T-helper 22 cell (primary cell): ENCODE measurements at places on chromosomes 1 and 21.
A peak's percentile ranks its signal among the peaks of the same experiment; 100 is the strongest.

GRCh38 chr1:232643251-232643650 is 13.3 kb upstream of the SIPA1L2 start:
- DNase-seq: no peak

DNA sequence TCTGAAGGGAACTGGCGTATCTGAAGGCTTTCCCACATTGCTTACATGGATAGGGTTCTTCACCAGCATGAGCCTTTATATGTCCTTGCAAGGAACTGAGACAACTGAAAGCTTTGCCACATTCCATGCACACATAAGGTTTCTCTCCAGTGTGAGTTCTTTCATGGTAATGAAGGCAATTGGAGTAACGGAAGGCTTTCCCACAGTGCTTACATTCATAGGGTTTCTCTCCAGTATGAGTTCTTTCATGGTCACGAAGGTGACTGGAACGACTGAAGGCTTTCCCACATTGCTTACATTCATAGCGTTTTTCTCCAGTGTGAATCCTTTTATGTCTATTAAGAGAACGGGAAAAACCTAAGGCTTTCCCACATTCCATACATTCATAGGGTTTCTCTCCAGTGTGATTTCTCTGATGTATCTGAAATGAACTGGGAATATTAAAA is 15.0 kb downstream of the ZNF124 start:
- no peak for DNase-seq

GRCh38 chr1:228653748-228654147 is 81.5 kb upstream of the RHOU start:
- DNase-seq: no peak

GRCh38 chr1:27379564-27380122 is 3.5 kb downstream of the CD164L2 start:
- no peak for DNase-seq

- peak; percentile 22 for DNase-seq
Measured at GRCh38 chr1:153509729-153510354, 25.9 kb downstream of the S100A6 start.

DNA sequence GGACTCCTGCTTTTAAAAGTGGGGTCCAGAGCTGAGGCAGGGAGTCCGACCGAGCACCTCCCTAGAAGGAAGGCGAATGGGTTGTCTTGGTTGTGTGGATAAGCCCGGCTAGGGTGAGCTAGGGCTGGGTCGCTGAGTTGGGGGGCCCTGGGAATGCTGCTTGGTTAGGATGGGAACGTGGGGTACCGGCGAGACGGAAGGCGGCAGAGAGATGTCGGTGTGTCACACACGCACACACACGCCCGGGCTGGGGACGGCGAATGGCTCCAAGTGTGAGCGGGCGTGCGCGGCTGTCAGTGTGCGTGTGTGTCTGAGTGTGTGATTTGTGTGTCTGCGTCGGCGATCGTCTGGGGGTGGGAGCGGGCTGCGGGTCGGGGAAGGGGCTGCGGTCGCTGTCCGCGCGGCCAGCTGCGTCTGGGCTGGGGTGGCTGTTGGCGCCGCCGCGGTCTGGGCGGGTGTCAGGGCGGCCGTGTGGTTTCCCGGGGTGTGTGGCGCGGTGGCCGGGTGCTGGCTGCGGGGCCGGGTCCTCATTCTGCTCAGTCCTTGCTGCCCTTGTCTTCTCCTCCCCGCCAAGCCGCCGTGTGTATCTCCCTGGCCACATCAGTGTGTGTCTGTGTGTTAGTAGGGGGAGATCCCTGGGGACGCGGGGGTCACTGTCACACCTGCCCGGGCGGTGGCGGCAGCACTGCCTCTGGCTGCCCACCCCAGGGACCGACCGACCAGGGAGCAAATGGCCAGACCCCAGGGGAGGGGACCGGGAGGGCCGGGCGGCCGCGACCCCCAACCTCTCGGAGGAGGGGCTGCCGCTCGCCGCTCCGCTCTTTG is 1.1 kb downstream of the EFNA3 start:
- DNase-seq: no peak

GRCh38 chr1:5585256-5585655 is 407.0 kb downstream of the NPHP4 start:
- DNase-seq: no peak

DNA sequence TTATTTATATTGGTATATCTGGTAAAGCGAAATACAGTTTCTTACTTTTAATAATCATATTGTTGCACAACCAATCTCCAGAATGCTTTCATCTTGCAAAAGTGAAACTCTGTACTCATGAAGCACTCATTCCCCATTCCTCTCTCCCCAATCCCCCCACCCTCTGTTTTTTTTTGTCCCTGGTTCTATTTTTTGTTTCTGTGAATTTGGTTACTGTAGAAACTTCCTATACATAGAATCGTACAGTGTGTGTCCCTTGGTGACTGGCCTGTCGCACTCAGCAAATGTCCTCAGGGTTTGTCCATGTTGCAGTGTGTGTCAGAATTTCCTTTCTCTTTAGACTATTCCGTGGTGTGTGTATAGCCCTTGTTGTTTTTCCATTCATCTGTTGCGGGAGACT is 7.9 kb upstream of the NLRP3 start:
- DNase-seq: no peak

- no peak for DNase-seq
Measured at GRCh38 chr1:92203105-92203504, 14.6 kb upstream of the C1orf146 start.

DNA sequence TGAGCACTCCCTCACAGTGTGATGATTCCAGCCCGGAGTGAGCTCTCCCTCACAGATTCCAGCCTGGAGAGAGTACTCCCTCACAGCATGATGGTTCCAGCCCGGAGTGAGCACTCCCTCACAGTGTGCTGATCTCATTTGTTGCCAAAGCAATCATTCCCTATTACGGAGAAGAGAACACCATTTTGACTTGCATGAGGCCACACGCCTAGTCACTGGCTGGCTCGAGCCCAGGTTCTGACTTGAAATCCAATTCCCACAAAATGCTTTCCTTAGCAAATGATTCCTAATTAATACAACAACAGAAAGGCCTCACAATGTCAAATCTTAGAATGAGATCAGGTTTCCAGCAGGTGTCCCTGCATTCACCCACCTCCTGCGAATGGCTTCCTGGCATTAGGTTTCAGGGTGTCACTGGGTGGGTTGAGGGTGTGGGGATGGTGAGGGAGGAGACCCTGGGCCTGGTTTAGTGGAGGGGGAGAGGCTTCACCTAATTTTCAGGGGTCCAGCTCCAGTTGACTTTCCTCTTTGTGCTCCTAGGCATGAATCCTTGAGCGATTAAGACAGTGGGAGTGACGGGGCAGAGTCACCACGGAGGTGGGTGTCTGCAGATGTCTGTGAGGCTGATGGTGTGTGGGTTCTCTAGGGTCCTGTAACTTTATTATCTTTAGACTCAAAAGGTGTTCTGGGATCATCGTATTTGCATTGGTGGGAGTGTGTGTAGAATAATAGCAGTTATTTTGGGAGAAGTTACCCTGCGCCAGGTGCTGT is 158.5 kb downstream of the KCNJ6 start:
- no peak for DNase-seq

- no peak for DNase-seq
Measured at GRCh38 chr1:175277783-175278733, 85.5 kb upstream of the KIAA0040 start.

DNA sequence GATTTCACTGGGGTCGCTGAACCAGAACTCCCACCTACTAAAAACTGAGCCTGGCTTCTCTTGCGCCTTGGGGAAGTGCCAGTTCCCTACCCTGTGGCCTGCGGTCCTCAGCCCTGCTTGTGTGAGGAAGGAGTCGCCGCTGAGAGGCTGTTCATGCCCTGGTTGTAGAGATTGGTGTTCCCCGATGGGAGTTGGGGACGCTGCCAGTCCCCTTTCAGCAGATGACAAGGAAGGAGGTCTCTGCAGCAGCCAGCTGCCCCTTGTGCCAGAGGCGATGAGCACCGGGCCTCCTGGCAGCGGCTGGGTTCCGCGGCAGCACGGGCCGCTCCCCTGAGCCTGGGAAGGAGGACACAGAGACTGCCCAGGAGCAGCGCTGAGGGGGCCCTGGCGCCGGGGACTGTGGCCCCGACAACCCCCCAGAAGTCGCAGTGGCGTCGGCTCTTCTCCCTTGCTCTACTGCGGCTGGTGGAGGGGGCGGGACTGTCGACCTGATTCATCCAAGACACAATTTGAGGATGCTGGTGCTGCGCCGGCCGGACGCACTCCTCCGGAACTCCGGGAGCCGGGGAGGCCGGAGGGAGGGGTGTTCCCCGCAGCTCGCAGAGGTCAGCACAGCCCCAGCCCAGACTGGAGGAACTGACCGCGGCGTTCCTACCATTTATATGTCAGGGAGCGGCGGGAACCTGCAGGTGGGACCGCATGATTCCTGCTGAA is 12.0 kb upstream of the ADORA3 start:
- no peak for DNase-seq

- no peak for DNase-seq
Measured at GRCh38 chr1:225865514-225865913, 16.7 kb downstream of the TMEM63A start.

DNA sequence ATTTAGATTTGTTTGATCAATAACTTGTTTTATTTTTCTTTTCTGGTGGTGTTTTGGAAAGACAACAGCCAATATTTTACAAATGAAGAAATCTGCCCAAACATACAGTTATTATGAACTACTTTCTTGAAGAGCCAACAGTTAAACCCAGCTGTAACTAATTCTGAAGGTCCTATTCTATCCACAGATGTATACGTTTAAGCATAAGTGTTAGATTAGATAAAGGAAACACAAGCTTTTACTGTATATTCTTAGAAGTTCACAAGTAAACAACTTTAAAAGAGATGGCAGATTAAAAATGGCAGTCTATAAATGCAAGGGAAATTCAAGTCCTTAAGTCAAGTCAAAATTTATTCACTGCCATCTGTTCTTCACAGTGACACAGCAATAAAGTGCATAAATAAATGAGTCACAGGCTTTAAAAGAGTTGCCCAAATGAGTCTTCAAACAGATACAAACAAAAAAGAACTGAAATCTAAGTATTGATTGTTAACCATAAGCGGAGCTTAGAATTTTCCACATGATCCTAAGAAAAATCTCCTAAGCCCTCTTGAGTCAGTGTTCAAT is 49.9 kb upstream of the KCNH1 start:
- no peak for DNase-seq

DNA sequence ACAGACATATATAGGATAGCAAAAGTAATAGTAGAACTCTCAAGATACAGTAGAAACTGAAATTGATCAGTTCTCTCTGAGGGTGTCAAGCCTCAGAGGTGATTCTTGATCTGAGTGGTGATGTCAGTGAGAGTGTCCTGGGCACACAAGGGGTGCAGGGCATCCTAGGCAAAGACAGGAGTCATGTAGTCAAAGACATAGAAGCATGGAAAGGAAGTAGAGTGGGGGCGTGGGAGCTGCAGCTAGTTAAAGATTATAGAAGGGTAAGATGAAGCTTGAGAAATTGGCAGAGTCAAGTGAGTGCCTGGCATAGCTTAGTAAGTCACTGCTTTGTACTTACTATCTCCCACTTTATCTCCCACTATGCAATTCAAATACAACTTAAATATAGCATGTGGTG is 22.8 kb downstream of the CDC7 start:
- DNase-seq: no peak

DNA sequence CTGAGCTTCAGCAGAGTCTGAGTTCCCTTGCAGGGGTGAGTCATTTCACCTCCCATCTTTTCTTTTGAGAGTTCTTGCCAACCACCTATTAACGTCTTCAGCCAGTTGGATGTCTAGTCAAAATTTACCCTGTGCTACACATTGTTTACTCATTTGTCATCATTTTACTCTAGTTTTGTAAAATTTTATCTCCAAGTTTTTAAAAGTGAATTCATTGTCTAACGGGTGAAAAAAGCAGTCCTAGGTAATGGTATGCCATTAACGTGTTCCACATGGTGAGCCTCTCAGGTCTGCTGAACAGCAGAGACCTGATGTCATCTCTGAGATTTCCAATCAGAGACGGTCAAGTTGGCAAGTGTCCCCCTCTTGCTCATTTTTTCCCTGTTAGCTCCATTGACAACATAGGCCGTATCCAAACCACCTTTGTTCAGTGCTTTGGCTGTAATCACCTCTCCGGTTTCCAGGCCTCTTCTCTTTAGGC is 85.4 kb downstream of the TBX15 start:
- no peak for DNase-seq

DNA sequence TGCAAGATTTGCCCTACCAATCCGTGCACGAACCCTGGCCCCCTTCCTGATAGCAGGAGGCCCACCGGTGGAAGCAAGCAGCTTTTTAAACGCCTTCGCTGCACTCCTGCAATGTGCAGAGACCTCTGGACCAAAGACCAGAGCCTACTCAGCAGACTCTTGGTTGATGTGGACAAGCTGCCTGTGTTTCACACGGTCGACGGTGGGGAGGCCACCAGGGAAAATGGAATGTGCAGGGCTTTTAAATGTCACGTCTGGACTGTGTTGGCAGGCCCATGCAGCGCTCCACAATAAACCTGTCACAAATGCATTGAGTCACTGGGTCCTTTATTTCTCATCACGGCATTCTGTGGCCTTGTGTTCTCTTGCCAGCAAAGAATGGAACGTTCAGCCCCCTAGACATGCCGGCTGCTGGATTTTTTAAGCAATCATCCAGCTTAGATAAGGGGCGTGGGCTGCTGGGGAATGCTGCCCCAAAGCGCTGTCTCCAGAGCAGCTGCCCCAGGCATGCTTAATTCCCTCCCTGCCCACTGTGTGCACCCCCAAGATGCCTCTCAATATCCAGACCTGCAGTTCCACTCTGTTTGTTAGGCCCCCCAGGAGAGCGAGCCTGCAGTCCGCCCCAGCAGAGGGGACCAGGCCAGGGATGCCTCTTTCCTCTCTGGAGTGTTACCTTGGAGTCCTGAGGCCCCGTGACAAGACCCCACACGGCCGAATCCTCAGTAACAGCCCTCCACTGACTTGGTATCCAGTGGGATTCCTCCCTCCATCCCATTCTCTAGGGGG is 71.3 kb downstream of the ATP5PO start:
- no peak for DNase-seq

DNA sequence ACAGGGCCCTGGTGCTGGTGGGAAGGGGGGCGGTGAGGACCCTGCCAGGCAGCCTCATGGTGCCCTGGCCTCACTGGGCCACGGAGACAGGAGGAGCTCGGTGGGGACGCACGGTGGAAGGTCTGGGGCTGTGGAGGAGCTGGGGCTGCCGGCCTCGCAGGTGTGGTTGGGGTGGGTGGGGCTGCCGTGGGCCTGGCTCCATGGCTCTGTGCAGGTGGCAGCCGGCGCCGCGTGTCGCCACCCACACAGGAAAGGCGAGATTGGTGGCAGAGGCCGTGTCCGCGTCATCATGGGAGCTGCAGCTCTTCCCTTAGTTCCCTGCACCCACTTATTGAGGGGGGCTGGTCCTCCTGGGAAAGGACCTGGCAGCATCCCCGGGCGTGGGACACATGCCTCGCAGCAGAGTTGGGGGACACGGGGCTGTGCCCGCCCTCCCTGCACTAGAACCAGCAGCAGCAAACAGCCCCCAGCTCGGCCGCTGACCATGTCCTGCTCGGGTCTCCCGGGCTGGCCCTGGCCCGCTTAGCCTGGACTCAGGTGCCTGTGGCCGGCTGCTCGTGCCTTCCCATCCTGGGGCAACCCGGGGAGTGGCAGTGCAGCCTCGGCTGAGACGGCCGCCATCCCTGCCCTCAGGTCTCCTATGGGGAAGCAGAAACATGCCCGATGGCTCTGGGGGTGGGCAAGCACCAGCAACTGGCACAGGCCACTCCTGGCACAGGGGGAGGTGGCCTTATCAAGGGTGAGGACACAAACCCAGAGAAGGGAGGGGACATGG is 7.5 kb upstream of the TTC34 start:
- no peak for DNase-seq
